ENCODE measurements at places on chromosomes 2 and 18.

- DNase-seq, result no peak
Observed at GRCh38 chr2:221034973-221035372, 537.1 kb downstream of the EPHA4 start.

GRCh38 chr2:28282861-28283646 is 109.6 kb upstream of the FOSL2 start:
- peak; percentile 96 for DNase-seq

- DNase-seq, result peak; percentile 28
Observed at GRCh38 chr2:219289537-219290361, 10.6 kb downstream of the DNAJB2 start.

GRCh38 chr2:72837171-72837570 is 11.3 kb upstream of the EXOC6B start:
- no peak for DNase-seq

GRCh38 chr2:199457147-199458008 is at the start of gene SATB2:
Gene SATB2, minus strand, starts transcription at chr2:199457939. Its CDS starts 1,902 bp downstream, at chr2:199456037.
- DNase-seq, result peak; percentile 72

DNA sequence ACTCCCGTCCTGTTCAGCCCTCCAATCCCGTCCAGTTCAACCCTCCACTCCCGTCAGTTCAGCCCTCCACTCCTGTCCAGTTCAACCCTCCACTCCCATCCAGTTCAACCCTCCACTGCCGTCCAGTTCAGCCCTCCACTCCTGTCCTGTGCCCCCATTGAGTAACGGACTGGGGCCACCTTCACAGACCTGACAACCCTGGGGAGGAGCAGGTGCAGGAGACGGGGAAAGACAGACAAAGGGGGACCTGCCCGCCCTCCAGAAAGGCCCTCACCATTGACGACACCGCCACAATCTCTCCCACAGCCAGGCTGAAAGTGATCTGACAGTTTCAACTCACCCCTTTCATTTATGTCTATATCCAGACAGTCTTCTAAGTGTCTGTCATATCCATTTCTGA is 72.2 kb downstream of the EIPR1 start:
- DNase-seq, result no peak

DNA sequence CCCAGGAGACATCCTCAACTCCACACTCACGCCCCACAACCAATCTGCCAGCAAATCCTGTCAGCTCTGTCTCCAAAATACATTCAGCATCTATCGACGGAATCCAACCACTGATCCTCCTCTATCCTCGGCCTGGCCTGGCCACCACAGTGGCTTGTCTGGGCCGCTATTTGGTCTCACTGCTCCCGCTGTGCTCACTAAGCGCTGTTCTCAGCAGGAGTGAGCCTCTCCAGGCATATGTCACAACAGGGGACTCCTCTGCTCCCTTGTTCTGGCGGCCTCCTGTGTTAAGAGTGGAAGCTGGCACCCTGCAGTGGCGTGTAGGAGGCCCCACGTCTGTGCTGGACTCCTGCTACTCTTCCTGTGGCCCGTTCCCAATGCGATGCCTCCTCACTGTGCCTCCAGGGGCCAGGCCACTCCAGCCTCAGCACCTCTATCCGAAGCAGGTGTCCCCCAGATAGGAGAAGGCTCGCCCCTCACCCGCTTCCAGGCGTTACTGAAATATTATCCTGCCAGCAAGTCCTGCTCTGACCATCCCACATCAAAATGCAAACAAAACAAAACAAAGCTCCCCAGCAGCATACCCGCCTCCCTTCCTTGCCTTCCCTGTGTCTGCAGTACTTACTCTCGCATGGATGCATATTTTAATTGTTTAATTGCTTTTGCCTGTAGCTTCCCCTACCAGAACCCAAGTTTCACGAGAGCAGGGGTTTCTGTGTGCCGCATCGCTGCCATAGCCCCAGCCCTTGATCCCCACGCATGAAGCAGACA is 39.9 kb downstream of the CENPO start:
- DNase-seq, result no peak

DNA sequence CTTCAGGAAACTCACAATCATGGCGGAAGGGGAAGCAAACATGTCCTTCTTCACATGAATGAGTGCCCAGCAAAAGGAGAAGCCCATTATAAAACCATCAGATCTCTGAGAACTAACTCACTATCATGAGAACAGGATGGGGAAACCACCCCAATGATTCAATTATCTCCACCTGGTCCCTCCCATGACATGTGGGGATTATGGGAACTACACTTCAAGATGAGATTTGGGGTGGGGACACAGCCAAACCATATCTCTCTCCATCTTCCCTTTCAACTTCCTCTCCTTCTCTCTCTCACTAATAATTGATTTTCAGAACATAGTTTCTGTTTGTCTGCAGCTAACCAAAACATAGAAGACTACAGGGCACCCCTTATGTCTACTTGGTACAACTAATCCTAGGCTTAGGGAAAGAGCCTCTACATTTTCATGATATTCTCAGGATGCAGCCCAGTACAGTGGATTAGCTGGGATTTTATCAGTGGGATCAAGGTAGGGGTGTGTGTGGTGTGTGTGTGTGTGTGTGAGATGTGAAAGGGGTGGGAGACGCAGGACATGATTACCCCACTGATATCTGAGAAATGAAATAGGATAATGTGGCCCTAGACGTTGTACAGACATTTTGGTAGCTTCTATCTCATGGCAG is 2.8 kb upstream of the ATF2 start:
- DNase-seq, result no peak

DNA sequence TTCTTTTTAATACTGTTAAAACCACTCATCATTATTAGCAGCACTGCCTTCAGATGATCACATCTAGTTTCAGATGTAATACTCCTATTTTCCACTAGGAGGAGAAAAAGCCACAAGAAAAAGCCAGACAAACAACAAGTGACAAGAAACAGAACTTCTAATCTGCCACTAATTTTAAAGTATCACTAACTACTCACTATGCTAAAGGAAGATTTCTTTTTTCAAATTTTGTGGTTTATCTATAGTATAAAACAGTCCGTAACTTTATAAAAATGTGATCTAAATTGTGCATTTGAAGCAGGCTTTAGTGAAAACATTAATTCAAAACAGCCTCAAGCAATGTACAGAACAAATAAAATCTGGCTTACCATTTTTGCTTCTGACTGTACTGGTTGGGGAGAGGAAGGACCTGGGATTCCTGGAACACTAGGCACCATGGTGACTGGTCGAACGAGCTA is 56.8 kb downstream of the ATF2 start:
- DNase-seq, result peak; percentile 30

- DNase-seq, result no peak
Observed at GRCh38 chr2:220077488-220077887, 450.1 kb downstream of the SLC4A3 start.

Data from Caki2 (cell line).